Body of pancreas (tissue), 4 donors: ENCODE measurements at places on chromosomes 5 and 9. TPM values are rescaled to one million over a fixed set of nuclear protein-coding genes. Genes with fewer than 3 reads are reported as not detected.

DNA sequence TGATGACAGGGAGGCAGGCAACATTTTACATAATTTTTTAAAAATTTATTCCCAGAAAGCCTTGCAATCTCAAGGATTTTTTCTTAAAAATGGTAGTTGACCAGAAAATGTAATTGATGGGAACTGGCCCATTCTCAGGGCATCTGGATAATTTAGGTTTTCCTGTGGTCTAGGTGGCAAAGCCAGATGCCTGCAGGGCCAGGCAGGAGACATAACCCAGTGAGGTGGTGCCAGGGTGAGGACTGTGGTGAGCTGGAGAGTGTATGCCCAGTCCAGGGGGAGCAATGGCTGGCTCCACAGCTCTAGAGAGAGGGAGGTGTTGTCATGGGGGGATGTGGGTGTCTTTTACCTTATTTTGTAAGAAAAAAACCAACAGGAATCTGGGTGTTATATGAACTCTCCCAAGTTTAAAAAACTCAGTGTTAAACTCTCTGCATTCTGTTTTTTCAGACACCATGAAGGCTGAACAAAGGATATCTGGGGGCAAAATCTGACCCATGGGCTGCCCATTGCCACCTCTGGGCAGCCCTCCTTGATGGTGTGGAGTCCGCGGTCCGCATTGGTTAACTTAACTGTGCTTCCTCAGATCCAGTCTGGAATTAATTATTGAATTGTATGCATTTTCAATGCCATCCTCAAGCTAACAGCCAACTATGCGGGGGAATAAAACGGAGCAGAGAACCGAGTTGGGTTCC lies 43.9 kb downstream of the BOD1 start:
- no peak for DNase-seq

GRCh38 chr9:1455766-1456165 lies 405.6 kb downstream of the DMRT2 start:
- no peak for DNase-seq

DNA sequence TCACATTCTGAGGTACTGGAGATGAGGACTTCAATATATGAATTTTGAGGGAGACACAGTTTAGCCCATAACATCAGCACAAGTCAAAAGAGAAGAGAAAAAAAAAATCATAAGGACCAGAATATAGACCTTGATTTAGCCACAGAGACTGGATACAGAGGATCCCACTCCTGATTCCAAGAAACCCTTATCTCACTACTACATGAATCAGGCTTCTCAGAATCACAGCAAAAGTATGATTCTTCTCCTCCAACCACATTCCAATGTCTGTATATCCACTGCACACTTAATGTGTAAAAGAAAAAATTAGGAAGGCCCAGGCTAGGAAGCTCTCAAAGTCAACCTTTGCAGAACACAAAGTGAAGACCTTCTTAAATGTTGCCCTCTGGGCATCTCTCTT lies 610.9 kb downstream of the DTWD2 start:
- DNase-seq: no peak

DNA sequence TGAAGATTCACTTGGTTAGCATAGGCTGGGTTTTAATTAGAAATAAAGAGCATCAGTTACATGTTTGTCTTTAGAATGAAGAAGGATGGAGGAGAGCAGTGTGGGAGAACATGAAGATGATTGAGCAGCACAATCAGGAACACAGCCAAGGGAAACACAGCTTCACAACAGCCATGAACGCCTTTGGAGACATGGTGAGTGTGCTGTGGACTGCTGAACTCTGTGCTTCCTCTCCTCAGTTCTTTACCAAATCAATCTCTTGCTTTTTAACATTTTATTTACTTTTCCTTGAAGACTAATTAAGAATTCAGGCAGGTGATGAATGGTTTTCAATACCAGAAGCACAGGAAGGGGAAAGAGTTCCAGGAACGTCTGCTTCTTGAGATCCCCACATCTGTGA lies 38.2 kb upstream of the SPATA31E1 start:
- DNase-seq: no peak

DNA sequence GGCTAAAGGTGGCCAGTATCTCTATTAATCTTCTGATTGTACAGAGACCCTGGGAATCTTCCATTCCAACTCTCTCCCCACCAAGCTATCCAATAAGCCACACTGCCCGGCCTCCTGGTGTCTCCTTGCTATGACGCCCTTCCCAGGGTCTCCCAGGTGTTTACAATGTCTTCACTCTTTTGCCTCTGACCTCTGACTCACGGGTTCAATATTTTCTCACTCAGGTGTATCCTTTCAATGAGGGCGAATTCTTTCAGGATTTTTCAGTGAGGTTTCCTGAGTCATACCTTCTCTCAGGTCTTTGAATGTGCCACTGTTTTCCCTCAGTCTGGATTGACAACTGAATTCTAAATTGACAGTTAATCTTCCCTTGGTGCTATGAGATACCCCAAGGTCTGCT lies 53.7 kb upstream of the IRX4 start:
- DNase-seq: no peak

GRCh38 chr9:79028101-79028500 lies 543.7 kb upstream of the TLE4 start:
- no peak for DNase-seq

- no peak for DNase-seq
Observed at GRCh38 chr9:95070549-95071021, 246.9 kb downstream of the FANCC start.

- no peak for DNase-seq
Observed at GRCh38 chr9:37382982-37383357, 39.5 kb upstream of the GRHPR start.

DNA sequence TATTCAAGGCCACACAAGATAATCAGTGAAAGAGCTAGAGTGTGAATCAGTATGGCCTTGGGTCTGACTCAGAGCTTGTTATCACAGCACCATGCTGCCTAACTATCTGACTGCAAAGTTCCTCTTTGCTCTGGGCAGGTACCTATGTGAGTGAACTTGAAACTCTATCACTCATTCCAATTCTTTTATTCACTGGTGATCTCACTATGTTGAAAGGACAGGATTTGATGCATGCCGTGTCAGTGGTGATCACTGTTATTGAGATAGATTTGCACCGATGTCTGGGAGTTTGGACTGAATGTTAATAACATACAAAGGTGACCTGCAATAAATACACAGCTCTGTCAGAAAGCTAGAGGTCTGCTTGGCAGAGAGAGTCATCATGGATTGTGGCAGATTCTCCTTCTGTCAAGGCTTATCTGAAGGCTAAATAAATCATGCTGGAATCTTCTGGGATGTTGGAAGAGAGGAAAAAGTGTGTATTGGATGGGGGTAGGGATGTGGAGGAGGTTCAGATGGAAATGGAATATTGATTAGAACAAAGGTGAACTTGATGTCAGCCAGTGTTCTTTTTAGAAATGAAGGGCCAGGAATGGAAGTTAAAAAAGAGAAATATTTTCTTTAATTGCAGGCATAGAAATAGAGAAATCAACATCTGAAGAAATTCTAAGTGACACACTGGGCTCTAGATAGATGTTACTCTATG lies 91.8 kb upstream of the TNC start:
- no peak for DNase-seq

NOL8 gene
- total RNA-seq: 38.2 TPM

PRXL2C gene
- total RNA-seq: 3.3 TPM

SCGB3A2 gene
- not detected for total RNA-seq

MUSK gene
- total RNA-seq: not detected

IL5 gene
- total RNA-seq: not detected

ZDHHC11 gene
- 4.7 TPM for total RNA-seq
